ENCODE measurements at places on chromosomes 12 and 14. TPM values are rescaled to one million over a fixed set of nuclear protein-coding genes. Genes with fewer than 3 reads are reported as not detected.

DNA sequence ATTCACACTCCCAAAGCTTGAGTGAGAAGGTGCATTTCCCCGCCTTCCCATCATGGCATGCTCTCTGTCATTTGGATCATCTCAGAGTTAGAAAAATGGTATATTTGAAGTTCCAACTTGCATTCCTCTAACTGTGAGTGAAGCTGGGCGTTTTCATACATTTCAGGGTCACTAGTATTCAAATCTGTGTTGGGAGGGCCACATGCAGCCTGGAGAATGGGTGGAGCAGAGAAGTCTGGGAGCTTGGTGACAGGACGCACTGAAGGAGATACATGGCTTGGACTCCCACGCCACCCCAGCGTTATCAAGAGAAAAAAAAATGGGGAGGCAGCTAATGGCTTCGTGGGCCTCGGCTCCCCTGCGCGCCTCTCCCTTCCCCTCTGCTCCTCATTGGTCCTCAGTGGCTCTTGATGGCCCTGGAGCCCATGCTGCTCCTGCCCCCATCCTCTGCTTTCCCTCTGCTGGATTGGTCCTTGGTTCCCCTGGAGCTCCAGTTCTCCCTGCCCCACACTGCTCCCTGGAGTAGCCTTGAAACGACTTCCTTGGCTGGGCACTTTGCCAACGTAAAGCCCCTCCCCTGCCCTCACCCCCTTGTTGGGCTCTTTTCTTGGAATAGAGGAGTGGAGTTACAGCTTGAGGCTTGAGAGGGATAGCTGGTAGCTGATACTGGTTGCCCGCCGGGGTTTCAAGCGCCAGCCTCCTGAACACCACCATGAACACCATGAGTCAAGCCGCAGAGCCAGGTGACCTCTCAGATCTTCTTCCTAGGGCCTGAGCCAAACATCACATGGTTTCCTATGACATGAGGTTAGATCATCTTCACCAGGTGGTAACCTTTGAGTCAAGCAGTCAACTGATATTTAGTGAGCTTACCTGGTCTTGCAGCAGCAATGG, 139.6 kb downstream of the PRKCH start:
- H3K27me3 ChIP-seq, result no peaks in the 10 kb centered on the region
- peaks cover 19% of the 10 kb centered on the region for H3K4me1 ChIP-seq
- no peaks in the 10 kb centered on the region for H3K36me3 ChIP-seq

- DNase-seq, result no peak
- no peaks in the 10 kb centered on the region for H3K36me3 ChIP-seq
Observed at GRCh38 chr14:53062856-53063255, 90.3 kb downstream of the DDHD1 start.

DNA sequence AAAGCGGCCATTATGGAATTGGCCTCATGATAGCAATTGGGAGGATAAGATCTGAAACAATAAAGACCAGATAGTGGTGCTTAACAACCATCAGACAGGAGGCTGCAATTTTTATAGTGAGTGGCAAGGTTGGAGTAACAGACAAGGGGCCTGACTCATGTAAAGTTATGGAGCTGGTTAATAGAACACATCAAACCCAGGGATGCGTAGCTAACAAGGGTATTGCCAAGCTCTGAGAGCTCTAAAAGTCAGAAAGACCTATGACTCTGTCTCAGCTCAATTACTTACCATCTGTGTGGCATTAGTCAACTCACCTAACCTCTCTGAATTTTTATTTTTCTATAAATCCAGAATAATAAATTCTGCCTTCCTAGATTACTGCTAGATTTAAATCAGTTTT, 1731.5 kb upstream of the FLRT2 start:
- no peak for DNase-seq
- H3K27ac ChIP-seq, result no peak overlapping the region
- no peak overlapping the region for H3K4me3 ChIP-seq
- no peaks in the 10 kb centered on the region for H3K36me3 ChIP-seq

DNA sequence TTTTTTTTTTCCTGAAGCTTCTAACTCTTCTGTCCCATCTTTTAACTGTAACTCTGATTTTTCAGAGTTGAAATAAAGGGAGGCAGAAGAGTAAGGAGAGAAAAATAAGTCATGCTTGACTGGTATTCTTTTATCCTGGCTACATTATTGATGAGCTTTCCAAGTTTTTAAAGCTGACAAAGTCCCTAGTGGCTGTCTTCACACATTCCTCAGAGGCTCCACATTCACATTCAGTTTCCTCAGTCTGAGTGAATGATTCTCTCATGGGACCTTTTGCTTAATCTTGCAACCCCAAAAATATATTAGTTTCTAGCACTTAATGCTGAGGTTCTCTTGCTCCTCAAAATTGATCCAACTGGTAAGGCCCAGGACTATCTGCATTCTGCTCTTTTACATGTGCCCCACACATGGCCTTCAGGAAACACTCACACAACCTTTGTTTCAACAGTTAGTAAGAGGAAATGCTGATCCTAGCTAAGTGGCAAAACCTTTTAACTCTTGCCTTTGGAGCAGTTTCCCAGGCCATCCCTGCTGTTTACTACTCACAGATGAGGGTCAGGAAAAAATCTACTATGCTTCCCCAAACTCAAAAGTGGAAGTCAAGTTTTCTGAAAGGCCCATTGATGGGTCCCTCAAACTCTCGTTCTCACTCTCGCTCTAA, 61.7 kb upstream of the SLC6A15 start:
- DNase-seq, result no peak
- no peaks in the 10 kb centered on the region for H3K4me1 ChIP-seq
- no peaks in the 10 kb centered on the region for H3K36me3 ChIP-seq
- H3K27ac ChIP-seq, result no peak overlapping the region
- no peak overlapping the region for H3K4me3 ChIP-seq
- no peaks in the 10 kb centered on the region for H3K27me3 ChIP-seq

DNA sequence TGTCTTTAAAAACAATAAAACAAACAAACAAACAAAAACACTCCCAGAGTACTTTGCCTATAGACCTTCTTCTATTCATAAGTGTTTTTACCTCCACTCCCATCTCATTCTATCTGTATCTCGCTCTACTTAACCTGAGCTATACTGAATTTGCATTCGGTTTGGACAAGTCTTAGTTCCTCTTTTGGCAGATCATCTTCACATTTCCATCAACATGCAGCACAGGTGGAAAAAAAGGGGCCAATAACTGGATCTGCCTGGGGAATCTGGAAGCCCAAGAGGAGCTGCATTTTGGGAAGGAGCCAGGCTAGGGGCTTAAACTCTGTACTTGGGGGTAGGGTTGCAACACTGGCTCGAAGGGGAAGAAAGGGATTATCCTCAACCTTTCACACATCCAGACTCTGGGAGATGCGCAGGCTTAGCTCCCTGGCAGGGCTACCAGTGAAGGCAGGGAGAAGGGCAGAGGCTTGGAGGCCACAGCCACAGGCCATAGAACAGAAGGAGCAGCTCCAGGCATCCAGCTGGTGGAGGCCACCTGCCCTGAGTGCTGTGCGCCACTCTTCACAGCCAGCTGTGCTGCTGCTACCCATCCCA, 4.1 kb downstream of the NINJ2 start:
- H3K4me1 ChIP-seq, result peaks cover 8% of the 10 kb centered on the region
- H3K27ac ChIP-seq, result no peak overlapping the region
- no peaks in the 10 kb centered on the region for H3K27me3 ChIP-seq
- H3K36me3 ChIP-seq, result no peaks in the 10 kb centered on the region

DNA sequence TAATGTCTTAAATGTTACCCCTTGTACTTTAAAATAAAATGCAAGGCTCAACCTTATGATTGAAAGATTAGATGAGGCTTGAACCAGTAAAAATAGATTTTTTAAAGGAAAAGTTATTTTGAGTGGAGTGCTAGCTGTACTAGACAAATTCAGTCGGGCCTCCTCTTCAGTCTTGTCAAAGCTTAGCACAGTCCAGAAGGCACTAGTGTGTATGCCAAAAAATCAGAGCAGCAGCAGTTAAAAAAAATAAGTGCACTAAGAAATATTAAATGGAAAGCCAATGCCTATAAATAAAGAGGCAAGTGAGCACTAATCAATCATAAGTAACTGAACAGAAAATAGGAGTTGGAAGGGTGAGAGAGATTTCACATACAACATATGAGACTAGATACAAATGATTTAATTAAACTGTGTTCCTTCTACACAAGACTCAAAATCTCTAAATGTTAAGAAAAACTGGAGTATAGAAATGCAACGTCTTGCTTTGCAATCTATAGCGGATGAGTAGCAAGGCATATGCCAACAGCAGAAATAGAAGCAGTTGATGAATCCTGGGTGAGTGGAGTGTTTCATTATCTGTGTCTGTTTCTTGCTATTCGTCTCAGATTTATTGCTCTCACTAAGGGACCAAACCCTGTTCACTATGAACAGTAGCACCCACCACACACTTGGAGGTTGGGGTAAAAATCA, 172.1 kb downstream of the ETNK1 start:
- H3K4me1 ChIP-seq, result no peaks in the 10 kb centered on the region
- DNase-seq, result no peak
- no peaks in the 10 kb centered on the region for H3K27me3 ChIP-seq
- no peak overlapping the region for H3K4me3 ChIP-seq

- peaks cover 3% of the 10 kb centered on the region for H3K4me1 ChIP-seq
- peak overlapping the region; percentile 53 for H3K4me3 ChIP-seq
- no peak for DNase-seq
Observed at GRCh38 chr12:121352682-121353018, 439 bp upstream of the ANAPC5 start.

- H3K36me3 ChIP-seq, result no peaks in the 10 kb centered on the region
- H3K27me3 ChIP-seq, result peaks cover 14% of the 10 kb centered on the region
- DNase-seq, result no peak
- H3K27ac ChIP-seq, result no peak overlapping the region
Observed at GRCh38 chr14:92747701-92748258, 647 bp downstream of the LGMN start.

GRCh38 chr14:58131386-58131785, 20.6 kb downstream of the ARMH4 start:
- H3K4me3 ChIP-seq, result no peak overlapping the region
- H3K27me3 ChIP-seq, result no peaks in the 10 kb centered on the region
- H3K4me1 ChIP-seq, result peaks cover under 1% of the 10 kb centered on the region
- H3K27ac ChIP-seq, result no peak overlapping the region
- no peaks in the 10 kb centered on the region for H3K36me3 ChIP-seq

- H3K36me3 ChIP-seq, result no peaks in the 10 kb centered on the region
- H3K4me3 ChIP-seq, result no peak overlapping the region
- H3K27me3 ChIP-seq, result peaks cover 31% of the 10 kb centered on the region
- no peak for DNase-seq
Observed at GRCh38 chr14:94021001-94021400, 5.1 kb upstream of the OTUB2 start.

DNA sequence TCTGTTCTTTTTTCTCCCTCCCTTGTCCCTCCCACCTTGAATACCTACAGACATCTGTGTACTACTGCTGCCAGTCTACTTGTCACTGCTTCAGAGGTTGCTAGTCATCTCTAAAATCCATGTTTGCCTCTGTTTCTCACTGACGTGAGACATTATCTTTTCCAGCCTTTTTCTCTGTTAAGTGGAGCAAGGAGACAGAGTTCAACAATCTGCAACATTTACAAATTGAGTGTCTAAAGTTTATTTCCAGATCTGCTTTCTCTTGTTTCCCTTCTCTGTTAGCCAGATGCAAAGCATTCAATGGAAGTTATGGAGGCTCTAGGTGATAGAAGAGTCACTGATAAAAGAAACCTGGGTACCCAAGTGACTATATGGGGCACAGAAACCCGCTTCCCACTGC, 47.5 kb upstream of the CNTN1 start:
- no peak for DNase-seq
- H3K36me3 ChIP-seq, result no peaks in the 10 kb centered on the region
- no peaks in the 10 kb centered on the region for H3K4me1 ChIP-seq
- H3K4me3 ChIP-seq, result no peak overlapping the region

- H3K4me1 ChIP-seq, result peaks cover 13% of the 10 kb centered on the region
- peak overlapping the region; percentile 93 for H3K4me3 ChIP-seq
- peaks cover 8% of the 10 kb centered on the region for H3K36me3 ChIP-seq
- H3K27me3 ChIP-seq, result no peaks in the 10 kb centered on the region
- DNase-seq, result peak; percentile 42
Observed at GRCh38 chr14:102591372-102591943, 991 bp upstream of the RCOR1 start.

The CLEC1B gene
- not detected for total RNA-seq

The ANO2 gene
- total RNA-seq, result not detected

The MAP3K9 gene
- 0.58 TPM for total RNA-seq
